Gastrocnemius medialis (tissue), 4 donors: ENCODE measurements at places on chromosomes 16 and 17. TPM values are rescaled to one million over a fixed set of nuclear protein-coding genes. Genes with fewer than 3 reads are reported as not detected.

- no peak overlapping the region for H3K4me3 ChIP-seq
- DNase-seq: no peak
- H3K4me1 ChIP-seq: no peaks in the 10 kb centered on the region
- H3K27me3 ChIP-seq: no peaks in the 10 kb centered on the region
Measured at GRCh38 chr17:9380361-9380760, 195.3 kb downstream of the STX8 start.

The FOXF1 gene
- total RNA-seq: not detected

DNA sequence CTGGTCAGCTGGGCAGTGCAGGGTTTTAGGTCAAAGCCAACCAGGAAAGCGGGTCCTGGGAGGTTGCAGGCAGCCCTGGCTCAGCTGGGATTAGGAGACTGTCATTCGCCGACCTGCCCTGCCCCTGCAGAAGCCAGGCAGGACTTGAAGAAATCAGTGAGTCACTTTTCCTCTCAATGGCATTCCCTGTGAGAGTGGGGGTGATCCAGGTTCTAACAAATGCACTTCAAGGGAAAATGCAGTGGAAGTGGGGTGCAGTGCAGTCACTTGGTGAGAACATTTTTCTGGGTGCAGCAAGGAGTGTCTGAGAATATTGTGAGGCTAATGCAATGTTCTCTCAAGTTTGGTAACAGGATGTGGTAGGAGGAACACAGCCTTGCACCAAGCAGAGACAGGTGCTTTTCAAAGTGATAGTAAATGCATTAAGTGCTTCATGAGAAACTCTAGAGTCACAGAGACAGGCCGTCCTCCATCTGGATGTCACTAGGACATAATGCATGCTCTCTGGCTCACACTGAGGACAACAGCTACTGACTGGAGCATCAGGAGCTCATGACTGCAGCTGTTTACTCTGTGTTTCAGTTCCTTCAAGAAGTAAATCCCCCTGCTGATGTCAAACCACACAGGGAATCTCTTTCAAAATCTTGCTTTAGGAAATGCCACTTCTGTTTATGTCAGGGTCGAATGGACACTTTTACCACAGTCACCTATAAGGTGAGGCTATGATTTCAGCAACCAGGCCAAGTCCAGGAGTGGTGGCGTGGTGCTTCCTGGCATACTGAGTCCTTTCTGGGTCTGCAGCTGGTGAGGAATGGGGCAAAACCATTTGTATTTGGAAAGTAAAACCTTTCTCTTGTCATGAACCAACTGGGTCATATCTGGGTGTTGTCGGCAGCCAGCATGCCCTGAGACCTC lies 16.7 kb downstream of the CDK5R1 start:
- H3K4me3 ChIP-seq: no peak overlapping the region
- DNase-seq: no peak
- no peak overlapping the region for H3K27ac ChIP-seq
- H3K4me1 ChIP-seq: no peaks in the 10 kb centered on the region

GRCh38 chr16:84368308-84368996 lies at the start of gene ATP2C2:
Gene ATP2C2, plus strand, starts transcription at chr16:84368538. Its CDS starts 78 bp downstream, at chr16:84368616.
- H3K27me3 ChIP-seq: peaks cover 31% of the 10 kb centered on the region
- no peak within 1 kb of the TSS for H3K4me3 ChIP-seq
- no peaks in the 10 kb centered on the region for H3K36me3 ChIP-seq
